ENCODE measurements at places on chromosomes 1 and 21. TPM values are rescaled to one million over a fixed set of nuclear protein-coding genes. Genes with fewer than 3 reads are reported as not detected.

The ATP1A4 gene
- total RNA-seq: 1.1 TPM

The ACTA1 gene
- total RNA-seq: 0.32 TPM

The LIPI gene
- total RNA-seq: not detected

The OR2T2 gene
- not detected for total RNA-seq

The FAM110D gene
- 3.8 TPM for total RNA-seq
